Stomach (tissue), 19 donors: ENCODE measurements at places on chromosomes 11 and 22. TPM values are rescaled to one million over a fixed set of nuclear protein-coding genes. Genes with fewer than 3 reads are reported as not detected.

DNA sequence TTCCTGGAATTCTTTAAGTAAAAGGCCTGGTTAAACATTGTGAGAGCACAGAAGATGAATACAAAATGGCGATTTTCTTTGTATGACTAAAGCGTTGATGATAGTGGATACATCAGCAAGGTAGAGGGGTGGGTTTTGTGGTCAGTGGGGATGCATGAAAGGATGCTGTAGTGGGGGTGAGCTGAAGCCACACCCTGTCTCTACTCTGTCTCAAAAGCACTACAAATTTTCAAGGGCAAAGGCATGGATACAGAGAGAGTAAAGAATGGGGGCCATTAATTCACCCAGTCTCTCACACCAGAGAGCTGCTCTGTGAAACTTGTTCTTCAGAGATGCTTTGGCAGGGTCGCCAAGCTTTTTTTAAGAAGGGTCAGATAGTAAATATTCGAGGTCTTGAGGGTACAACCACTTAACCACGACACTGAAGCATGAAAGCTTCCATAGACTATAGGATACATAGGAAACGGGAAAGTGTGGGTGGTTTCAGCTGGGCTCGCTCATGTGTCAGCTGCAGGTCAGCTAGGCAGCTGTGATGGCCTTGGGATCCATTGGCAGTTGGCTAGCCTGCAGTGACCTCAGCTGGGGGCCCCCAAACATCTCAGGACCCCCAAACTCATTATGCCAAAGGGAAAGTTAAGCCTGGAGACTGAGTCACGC is 8.3 kb downstream of the TMEM138 start:
- DNase-seq, result no peak

GRCh38 chr11:60121264-60121663 is 32.8 kb downstream of the MS4A2 start:
- DNase-seq, result no peak

GRCh38 chr22:50672041-50672440 is 582 bp upstream of the SHANK3 start:
- DNase-seq, result no peak

DNA sequence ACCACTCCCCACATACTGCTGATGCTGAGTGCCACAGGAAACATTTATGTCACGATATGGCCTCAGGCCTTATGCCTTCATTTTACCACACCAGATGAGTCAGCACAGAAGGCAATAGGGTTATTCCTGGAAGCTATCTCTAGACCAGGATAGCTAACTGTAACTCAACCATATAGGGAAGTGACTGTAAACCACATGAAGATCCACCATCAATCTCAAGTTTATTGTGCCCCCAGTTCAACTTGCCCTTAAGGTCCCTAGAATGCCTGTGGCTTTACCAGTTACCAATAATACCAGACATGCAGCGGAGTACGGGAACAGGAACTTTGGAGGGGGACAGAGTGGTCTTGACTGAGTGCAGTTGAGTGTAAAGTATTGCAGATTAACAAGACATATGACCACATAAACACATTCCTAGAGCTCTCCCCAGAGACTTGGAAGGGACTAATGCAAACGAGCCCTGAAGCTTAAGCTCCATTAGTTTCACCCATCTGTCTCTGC is 180.9 kb downstream of the KIF18A start:
- no peak for DNase-seq

DNA sequence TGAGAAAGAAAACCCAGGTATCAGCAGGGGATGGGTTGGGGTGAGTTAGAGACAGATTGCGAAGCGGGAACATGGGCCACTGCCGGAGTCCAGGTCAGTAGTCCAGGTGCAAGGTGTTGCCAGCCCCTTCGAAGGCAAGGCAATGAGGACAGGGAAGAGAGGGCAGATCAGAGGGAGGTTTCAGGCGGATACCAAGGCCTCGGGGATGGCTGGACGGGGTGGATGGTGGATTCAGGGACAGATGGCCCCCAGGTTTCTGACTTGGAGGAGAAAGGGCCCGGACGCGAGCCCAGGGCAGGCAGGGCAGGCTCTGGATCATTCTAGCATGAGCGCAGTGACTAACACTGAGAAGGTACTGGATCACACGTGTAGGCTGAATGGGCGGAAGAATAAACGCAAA is 25.4 kb upstream of the IGSF9B start:
- DNase-seq, result no peak

DNA sequence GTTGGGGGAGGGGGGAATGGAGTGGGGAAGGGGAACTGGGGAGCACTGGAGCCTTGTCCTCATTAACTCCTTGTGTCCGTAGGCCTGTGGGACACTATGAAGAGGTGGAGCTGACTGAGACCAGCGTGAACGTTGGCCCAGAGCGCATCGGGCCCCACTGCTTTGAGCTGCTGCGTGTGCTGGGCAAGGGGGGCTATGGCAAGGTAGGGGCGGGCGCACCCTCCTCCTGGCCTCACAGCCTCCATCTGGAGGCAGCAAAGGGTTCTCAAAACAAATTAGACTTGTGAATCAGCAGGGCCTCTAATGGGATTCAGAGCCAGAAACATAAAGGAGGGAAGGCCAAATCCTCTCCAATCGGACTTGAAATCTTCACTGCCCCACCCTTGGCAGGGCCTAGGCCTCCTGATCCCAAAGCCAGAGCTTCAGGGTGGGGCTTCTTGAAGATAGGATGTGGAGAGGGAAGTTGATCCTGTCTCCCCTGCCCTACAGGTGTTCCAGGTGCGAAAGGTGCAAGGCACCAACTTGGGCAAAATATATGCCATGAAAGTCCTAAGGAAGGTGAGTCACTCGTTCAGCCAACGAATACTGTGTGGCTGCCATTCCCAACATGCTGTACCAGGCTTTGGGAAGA is 859 bp downstream of the RPS6KB2 start:
- DNase-seq, result peak; percentile 41

GRCh38 chr11:6596239-6596877 is 7.1 kb downstream of the RRP8 start:
- DNase-seq, result no peak

GRCh38 chr11:80241766-80242165 is 800.9 kb upstream of the TENM4 start:
- DNase-seq, result no peak

- DNase-seq, result no peak
These were observed 138.4 kb downstream of the BRD1 start for GRCh38 chr22:49689255-49689770.

Gene SCGB1C1
- not detected for total RNA-seq

Gene CHADL
- 5.8 TPM for total RNA-seq

Gene IRF7
- 22.5 TPM for total RNA-seq

Gene PPFIA1
- total RNA-seq, result 47.2 TPM
